ENCODE measurements at places on chromosomes 2 and 18. TPM values are rescaled to one million over a fixed set of nuclear protein-coding genes. Genes with fewer than 3 reads are reported as not detected.

Gene CSRNP3
- under 0.01 TPM for total RNA-seq

Gene DHRS9
- total RNA-seq: 0.13 TPM

Gene RAB17
- total RNA-seq: 6.8 TPM

Gene HOXD1
- 8.1 TPM for total RNA-seq

Gene ACMSD
- total RNA-seq: not detected

Gene MEP1B
- total RNA-seq: 0.25 TPM

Gene TWIST2
- total RNA-seq: 0.16 TPM

Gene SERPINB12
- not detected for total RNA-seq

Gene ALK
- total RNA-seq: not detected

Gene UGT1A4
- total RNA-seq: not detected

Gene PLCD4
- 0.32 TPM for total RNA-seq

Gene CYBRD1
- total RNA-seq: 22.2 TPM

Gene GAL3ST2
- not detected for total RNA-seq

Gene ITPRIPL1
- 4.7 TPM for total RNA-seq

Gene CELF4
- not detected for total RNA-seq

Gene NPPC
- total RNA-seq: 0.16 TPM

Gene CDCA7
- 7.3 TPM for total RNA-seq

Gene ATP6V1C2
- total RNA-seq: 0.32 TPM

Gene FAP
- total RNA-seq: 9.7 TPM

Gene RIT2
- not detected for total RNA-seq

Gene RNF125
- 4.8 TPM for total RNA-seq

Gene CCDC85A
- total RNA-seq: 20.9 TPM

Gene GPR45
- total RNA-seq: not detected

Gene LYG1
- total RNA-seq: 0.57 TPM

Gene POMC
- total RNA-seq: 0.76 TPM

Gene ALPP
- not detected for total RNA-seq

Gene INO80D
- 5.2 TPM for total RNA-seq

Gene ELMOD3
- total RNA-seq: 16.4 TPM

Gene GPR35
- 0.50 TPM for total RNA-seq

Gene RUFY4
- not detected for total RNA-seq

Gene CFAP210
- not detected for total RNA-seq

Gene DSC2
- total RNA-seq: 0.13 TPM

Gene TBC1D8
- 92.5 TPM for total RNA-seq

Gene MAIP1
- total RNA-seq: 15.4 TPM

Gene C2orf81
- total RNA-seq: 0.13 TPM

Gene IL36A
- not detected for total RNA-seq

Gene ASB18
- not detected for total RNA-seq
